ENCODE measurements at places on chromosomes 7 and 10.

GRCh38 chr7:100555701-100556100 lies 16.7 kb downstream of the AGFG2 start:
- DNase-seq = no peak

GRCh38 chr7:85471307-85471706 lies 284.5 kb upstream of the SEMA3D start:
- no peak for DNase-seq

- no peak for DNase-seq
These were observed 17.7 kb upstream of the TTYH3 start for GRCh38 chr7:2613931-2614600.

DNA sequence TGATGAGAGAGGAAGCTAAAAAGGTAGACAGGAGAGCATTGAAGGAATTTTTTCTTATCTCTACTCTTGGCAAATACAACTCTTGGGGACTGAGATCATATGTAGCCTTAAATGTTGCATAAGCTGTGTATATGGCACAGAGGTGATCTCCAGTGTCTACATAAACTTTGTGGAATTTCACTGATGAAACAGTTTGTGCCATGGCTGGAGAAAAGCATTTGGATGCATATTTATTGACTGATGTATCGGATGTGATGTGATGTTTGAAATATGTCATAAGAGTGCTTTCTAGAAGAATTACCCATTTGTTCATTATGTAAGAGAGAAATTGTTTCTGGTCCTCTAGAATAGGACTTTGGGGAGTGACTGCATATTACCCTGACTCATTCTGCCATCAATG lies 244.9 kb upstream of the LRRTM3 start:
- DNase-seq = no peak

- DNase-seq = no peak
These were observed 7.7 kb upstream of the ABCB1 start for GRCh38 chr7:87608431-87608830.

DNA sequence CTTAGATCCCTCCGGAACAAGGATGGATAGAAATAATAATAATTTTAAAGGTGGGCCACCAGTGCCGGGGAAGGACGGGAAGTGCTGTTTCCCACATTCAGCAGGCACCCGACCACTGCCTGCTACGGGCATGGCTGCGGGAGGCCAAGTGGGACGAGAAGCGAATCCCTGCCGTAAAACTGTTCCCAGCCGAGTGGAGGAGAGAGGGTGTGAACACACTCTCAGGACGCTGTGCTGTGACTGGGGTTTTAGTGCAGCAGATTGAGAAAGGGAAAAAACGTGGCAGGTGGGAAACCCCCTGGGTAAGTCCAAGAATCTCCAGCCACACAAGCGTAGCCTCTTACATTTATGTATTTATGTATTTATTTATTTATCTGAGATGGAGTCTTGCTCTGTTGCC lies 158.8 kb downstream of the DNAJB6 start:
- peak; percentile 79 for DNase-seq

- DNase-seq = no peak
These were observed 145.2 kb downstream of the RNF133 start for GRCh38 chr7:122553761-122554160.

GRCh38 chr10:62323751-62324150 lies 50.4 kb upstream of the ZNF365 start:
- DNase-seq = no peak

DNA sequence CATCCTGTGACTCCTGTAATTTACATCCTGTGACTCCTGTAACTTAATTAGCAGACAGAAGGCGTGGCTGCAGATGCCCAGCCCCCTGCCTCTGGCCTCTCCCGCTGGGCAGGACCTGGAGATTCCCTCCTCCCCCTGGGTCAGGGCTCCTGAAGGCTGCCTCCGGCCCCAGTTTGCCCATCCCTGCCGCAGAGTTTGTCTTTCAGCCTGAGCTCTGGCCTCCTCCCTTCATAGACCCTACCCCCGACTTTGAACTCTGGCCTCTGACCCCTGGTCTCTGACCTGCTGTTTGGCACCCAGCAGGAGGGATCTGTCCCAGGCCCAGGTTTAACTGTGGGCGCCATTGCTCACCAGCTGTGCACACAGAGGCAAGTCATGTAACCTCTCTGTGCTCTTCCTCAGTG lies 45.6 kb downstream of the ELFN1 start:
- DNase-seq = no peak

GRCh38 chr10:124993736-124994451 lies 52.0 kb downstream of the ZRANB1 start:
- DNase-seq = no peak

- no peak for DNase-seq
These were observed 72.6 kb downstream of the FAM53B start for GRCh38 chr10:124671486-124672075.

DNA sequence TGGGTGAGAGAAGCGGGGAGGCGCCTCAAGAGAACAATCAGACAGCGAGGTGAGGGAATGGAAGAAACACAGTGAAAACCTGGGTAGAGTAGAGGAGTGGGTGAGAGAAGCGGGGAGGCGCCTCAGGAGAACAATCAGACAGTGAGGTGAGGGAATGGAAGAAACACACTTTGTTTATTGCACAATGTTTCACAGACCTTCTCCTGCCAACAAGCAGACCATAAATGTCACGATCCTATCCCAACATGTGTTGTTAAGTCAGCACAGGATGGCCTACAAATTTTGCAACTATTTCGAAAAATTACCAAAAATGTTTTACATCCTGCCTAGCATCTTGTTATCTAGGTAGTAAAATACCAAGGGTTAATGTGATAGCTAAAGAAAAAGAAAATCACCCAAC lies 115.3 kb downstream of the JAZF1 start:
- DNase-seq = no peak

- DNase-seq = no peak
These were observed 157.1 kb upstream of the RHEB start for GRCh38 chr7:151676759-151677158.

GRCh38 chr10:6781133-6781770 lies 201.2 kb upstream of the PRKCQ start:
- DNase-seq = peak; percentile 33

DNA sequence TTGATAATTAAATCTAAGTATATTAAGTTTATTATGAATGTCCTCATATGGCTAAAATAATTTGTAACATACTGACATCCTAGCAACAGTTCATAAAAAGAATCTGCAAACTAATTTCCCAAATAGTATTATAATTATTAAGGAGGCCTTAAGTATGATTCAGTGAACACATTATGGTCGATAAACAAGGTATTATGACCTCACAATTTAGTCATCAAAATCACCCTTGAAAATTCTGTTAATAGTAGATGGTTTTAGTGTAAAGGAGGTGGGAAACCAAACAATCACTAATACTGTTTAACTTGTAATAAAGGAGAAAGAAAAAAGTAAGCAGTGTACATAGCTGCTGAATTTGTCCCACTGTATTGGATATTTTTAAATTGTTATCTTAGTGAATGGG lies 2.1 kb downstream of the ETV1 start:
- DNase-seq = no peak

GRCh38 chr7:13057462-13058200 lies 370.2 kb downstream of the ARL4A start:
- peak; percentile 35 for DNase-seq

DNA sequence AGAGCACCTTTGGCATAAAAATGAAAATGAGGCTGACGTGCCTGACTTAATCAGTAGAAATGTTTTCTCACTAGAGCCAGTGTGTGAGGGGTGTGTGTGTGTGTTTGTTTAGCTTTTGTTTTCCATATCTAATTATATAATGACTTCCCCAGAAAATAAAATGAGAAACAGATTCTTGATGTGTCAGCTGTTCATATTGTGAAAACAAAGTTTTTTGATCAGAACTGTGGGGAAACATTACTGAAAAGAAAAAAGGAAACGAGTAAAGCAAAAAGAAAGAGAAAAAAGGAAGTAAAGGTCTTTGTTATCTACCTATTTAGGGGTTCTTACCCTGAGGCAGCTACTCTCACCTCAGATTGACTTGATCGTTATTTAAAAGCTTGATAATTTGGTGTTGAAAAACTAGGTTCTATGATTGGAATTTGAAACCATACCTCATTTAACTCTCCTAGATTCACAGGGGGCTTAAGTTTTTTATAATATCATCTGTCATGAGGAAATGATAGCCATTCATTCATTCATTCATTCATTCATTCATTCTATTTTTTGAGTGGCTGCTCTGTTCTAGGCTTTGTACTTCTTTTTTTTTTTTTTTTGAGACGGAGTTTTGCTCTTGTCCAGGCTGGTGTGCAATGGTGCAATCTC lies 58.0 kb downstream of the CREM start:
- DNase-seq = peak; percentile 44

- DNase-seq = no peak
These were observed 12.3 kb upstream of the ASB4 start for GRCh38 chr7:95473276-95473985.

- DNase-seq = no peak
These were observed 128.9 kb downstream of the PLXDC2 start for GRCh38 chr10:19944911-19945663.

GRCh38 chr10:3806603-3807002 lies 21.6 kb upstream of the KLF6 start:
- peak; percentile 30 for DNase-seq

Measured in GM12865 (cell line).